Caco-2 (cell line): ENCODE measurements at places on chromosomes 16 and 17. TPM values are rescaled to one million over a fixed set of nuclear protein-coding genes. Genes with fewer than 3 reads are reported as not detected.

TEDC2 gene
- 29.0 and 30.6 TPM in 2 replicates for total RNA-seq

PIK3R5 gene
- not detected in 2 replicates for total RNA-seq

- DNase-seq = no peak
Measured at GRCh38 chr16:26963109-26963508, 103.6 kb upstream of the C16orf82 start.

TEX19 gene
- 3.4 and 4.2 TPM in 2 replicates for total RNA-seq

- DNase-seq = no peak
Measured at GRCh38 chr17:80331820-80332219, 71.2 kb downstream of the RNF213 start.

PPP1R27 gene
- 0.93 TPM in 1 of 2 replicates, not detected in the other for total RNA-seq

DNA sequence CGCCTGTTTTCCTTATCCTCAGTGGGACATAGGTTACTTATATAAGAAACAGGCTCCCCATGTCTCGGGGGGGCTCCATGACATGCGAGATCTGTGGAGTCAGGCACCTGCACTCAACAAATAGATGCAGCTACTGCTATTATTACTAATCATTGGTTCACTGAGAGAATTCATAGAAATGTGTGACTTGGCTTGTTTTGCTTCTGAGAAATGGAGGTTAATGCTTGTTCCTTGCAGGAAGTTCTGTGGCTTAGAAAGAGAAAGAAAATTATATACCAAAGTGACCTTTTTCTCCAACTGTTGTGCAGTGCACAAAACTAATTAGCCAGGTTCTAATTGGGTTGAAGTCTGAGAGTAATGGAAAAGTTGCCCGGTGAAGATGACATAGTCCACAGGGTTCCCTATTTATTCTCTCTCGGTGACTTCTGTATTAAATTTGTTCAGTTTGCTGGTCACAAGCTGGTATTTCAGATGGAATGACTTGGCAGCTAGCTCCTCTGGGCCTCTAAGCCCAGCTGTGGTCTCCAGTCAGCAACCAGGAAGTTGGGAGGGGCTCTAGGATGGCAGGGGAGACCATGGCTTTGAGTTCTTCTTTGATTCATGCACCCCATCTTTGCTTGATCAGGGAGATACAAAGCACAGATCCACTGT lies 17.6 kb upstream of the MAF start:
- no peak for DNase-seq

DNA sequence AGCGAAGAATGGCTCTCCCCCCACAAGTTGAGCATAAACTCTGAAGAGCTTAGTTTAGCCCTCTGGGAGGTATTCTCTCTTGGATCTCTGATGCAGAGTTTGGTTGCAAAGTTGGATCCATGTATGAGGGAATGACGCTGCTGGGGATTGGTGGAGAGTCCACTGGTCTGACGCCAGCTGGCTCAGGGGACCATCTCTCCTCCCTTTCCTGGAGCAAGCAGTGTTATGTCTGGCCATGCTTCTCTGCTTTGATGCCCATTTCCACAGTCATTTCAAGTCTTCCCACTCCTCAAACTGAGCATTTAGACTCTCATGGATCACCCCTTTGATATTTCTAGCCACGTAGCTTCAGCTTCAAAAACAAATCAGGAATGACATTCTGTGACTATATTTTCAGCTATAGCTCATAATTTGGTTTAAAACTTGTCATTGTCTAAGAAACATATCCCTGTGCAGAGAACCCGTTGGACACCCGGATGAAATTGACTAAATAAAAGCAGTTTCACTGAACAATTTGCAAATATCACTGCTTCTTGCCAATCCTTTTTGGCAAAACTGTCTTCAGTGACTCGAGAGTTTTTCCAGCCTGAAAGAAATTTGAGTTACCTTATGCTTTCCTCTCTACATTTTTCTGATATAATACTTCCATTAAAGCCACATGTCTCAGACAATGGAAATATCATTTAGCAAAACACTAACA lies 193.4 kb upstream of the CDH11 start:
- no peak for DNase-seq

DNA sequence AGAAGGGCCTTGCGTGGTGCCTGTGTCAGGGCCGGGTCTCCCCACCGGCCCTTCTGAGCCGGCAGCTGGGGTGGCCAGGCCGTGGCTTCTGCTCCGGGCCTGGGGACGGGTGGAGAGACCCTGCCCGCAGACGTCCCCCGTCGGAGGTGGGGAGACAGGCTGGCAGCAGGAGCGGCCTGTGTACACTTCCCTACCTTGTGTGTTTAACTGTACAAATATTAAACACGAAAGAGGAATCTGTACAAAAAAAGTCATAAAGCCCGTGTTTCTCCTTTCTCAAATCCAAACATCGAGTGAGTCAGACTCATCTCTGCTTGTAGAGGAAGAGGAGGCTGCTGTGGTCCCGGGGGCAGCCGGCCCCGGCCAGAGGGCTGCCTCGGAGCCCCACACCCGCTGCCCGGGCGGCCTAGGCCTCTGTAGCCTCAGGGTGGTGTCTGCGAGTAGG lies 2.0 kb downstream of the CACNA1H start:
- DNase-seq = peak; percentile 20

DNA sequence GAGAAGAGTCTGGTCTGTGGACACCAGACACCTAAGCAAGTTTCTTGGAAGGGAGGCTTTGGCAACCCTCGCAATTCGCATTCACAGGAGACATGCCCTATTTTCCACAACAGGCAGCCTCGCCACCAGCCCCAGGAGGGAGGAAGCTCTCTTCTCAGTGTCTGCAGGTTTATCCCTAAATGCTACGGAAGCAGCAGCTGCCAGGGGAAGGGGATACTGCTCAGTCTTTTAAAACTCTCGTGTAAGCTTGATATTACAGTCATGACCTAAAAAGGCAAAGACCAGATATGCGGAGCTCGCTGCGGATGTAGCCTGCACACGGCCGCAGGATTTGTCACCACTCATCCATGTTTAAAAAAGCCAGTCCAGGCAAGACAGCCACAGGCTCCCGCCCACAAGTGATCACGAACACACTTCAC lies 159.2 kb upstream of the RPH3AL start:
- no peak for DNase-seq

PLEKHH3 gene
- total RNA-seq = 25.3 and 26.2 TPM in 2 replicates

KRTAP4-1 gene
- total RNA-seq = 0.49 TPM in 1 of 2 replicates, not detected in the other

FGF11 gene
- total RNA-seq = 0.91 and 1.3 TPM in 2 replicates

- no peak for DNase-seq
Measured at GRCh38 chr16:66435896-66436295, 8.8 kb downstream of the BEAN1 start.

DNA sequence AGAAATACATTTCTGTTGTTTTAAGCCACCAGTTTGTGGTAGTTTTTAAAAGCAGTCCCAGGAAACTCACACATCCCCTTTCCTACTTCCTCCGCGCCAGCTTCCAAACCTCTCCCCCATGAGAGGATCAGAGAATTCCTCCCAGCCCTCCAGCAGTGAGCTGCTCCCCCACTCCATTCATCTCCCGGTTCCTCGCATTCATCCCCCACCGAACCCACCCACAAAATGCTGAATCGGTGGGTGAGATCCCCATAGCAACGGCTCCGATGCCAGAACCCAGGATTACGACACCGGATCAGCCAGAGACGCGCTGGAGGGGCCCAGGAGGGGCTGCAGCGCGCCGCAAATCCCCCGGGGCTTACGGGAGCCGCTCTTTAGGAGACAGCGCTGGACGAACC lies 251.4 kb upstream of the RPL38 start:
- no peak for DNase-seq

DNA sequence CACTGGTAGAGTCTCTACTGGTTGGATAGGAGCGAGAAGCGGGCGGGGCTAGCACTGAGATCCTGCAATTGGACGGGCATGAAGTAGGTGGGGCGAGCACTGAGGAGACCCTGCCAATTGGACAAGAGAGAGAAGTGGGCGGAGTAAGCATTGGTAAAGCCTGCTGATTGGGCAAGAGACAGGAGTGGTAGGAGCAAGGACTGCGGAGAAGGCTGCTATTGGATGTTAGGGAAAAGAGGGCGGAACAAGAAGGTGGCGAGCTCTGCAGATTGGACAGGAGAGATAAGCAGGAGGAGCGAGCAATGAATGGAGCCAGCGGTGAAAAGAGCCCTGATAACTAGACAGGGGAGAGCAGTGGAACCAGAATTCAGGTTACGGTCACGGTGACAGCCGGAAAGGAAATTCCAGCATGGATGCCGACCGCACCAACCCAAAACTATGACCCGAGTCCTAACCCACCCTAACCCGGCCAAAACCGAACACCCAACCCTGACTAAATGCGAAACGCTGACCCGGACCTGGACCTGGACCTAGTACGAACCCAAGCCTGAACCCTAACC lies 4.8 kb downstream of the SCGB1C2 start:
- DNase-seq = peak; percentile 49

- DNase-seq = no peak
Measured at GRCh38 chr16:35564148-35564547, 2104.7 kb downstream of the TP53TG3F start.

DNA sequence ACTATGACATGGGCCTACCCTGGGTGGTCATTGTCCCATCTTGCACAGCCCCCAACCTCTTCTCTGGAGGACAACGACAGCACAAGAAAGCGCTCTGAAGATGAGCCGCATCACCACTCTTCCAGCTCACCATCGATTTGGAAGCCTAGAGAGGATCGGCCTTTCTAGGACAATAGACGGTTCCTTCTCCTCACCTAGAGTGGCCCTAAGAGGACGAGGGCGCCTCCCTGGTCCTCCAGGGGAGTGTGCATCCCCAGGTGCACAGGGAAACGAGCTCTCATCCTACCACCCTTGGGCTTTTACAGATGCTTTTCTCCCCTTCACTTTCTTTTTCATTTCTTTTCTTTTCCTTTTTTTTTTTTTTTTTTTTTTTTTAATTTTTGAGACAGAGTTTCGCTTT lies 20.3 kb upstream of the SLC52A1 start:
- no peak for DNase-seq

TERB1 gene
- total RNA-seq = not detected in 2 replicates

HGS gene
- 176 and 178 TPM in 2 replicates for total RNA-seq

- peak; percentile 80 for DNase-seq
Measured at GRCh38 chr17:48457080-48457836, 27.2 kb upstream of the SKAP1 start.

GRCh38 chr17:15512071-15512709 lies 44.8 kb upstream of the CDRT4 start:
- no peak for DNase-seq

DNA sequence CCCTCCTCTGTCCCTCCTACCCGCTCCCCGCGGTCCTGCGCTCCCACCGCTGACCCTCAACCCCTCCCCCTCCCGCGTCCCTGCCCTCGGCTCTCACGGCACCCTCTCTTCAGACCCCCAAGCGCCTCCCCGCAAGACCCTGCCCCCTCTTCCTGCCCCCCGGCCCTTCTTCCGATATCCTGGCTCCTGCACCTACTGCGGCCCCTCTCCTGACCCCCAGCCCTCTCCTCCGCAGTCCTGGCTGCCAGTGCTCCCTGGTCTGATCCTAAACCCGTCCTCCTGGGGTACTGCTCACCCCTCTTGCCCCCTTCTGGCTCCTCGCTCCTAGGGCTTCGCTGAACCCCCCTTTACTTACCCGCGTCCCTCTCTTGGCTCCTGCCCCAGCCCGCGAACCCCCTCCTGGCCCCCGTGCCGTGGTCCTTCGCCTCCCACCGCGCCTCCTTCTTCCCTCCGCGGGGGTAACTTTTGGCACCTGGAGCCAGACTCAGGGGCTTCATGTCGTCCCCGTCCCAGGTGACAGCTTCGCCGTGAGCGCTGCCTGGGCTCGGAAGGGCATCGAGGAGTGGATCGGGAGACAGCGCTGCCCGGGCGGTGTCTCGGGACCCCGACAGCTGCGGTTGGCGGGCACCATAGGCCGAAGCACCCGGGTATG lies 839 bp downstream of the NKD1 start:
- no peak for DNase-seq
